ENCODE measurements at places on chromosomes 4 and X.

GRCh38 chr4:41844327-41844726, 90.9 kb upstream of the TMEM33 start:
- no peak for DNase-seq

DNA sequence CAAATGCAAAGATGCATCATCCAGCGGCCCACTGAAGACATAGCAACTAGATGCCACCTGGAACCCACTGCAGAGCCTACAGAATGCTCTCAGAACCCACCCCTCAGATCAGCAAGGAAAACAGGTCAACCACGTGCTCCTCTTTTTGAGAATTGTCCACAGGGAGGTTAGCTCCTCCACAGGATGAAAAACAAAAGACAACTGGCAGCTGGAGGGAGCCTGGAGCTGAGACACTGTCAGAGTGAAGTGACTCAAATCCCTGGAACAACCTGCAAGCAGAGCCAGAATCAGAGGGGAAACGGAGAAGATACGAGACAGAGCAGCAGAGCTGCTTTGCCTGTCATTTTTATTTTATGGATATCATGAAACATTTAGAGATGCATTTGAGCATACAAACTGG, 277.6 kb downstream of the GASK1B start:
- no peak for DNase-seq

GRCh38 chr4:139470295-139470694, 16.4 kb downstream of the RAB33B start:
- DNase-seq, result no peak

GRCh38 chrX:78659955-78660354, 827 bp upstream of the RTL3 start:
- DNase-seq, result no peak

GRCh38 chr4:151994429-151994828, 233.6 kb upstream of the GATB start:
- DNase-seq, result no peak

GRCh38 chr4:121675715-121676114, 21.1 kb downstream of the ANXA5 start:
- DNase-seq, result no peak

GRCh38 chrX:105189093-105189492, 31.4 kb downstream of the TEX13A start:
- no peak for DNase-seq

DNA sequence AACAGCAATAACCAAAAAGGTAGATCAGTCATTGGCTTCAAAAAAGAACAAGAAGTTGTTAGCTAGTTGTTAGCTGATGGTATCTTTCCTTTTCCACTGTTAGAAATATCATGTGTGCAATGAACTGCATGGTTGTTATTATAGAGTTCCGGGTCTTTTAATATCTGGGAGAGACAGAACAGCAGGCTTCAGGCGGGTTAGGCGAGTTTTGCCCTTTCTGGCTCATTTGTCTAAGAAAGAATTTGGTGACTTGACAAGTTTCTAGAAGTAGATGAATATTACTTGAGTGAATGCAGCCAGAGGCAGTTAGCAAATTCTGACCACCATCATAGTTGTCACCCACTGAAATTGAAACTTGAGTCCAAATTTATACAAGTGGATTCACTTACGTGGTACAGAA, 88.9 kb upstream of the MID1 start:
- DNase-seq, result no peak

- no peak for DNase-seq
Measured at GRCh38 chr4:83723609-83724008, 187.7 kb downstream of the GPAT3 start.

DNA sequence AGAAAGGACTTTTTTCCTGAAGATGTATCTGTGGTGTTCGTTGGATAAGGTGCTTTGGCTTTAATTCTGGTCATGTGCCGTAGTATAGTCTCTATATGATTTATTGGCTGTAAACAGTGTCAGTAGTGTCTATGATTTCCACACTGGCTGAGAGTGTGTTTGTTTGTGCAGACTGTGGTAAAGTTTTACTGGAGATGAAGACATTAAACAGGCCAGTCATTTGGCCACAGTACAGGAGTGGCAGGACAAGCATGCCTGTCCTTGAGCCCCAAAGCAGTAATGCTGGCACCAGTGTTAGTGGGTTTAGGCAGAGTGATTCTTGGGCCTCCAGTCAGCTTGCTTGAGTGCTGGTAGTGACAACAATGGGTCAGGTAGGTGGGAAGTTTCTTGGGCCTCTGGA, 1023.9 kb upstream of the GRID2 start:
- no peak for DNase-seq

- no peak for DNase-seq
Measured at GRCh38 chr4:183830438-183830985, 74.6 kb upstream of the STOX2 start.

- DNase-seq, result peak; percentile 13
Measured at GRCh38 chr4:113700602-113701150, 60.9 kb downstream of the CAMK2D start.

DNA sequence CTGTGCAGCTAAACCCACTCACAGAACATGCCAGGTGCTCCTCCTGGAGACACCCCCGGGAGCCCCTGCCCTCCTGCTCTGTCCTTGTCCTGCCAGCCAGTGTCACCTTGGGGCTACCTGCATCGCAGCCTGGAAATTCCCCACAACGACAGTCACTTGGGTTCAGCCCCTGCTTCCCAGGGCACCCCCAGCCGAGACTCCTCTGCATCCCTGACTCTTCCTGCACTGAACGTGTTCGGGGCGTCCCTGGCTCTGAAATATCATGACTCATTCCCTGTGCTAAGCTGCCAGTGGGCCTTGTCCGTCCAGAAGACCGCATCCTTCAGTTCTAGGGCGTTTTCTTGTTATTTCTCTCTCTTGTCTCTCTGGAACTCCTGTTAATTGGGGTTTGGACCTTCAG, 5.8 kb downstream of the CFAP99 start:
- no peak for DNase-seq

DNA sequence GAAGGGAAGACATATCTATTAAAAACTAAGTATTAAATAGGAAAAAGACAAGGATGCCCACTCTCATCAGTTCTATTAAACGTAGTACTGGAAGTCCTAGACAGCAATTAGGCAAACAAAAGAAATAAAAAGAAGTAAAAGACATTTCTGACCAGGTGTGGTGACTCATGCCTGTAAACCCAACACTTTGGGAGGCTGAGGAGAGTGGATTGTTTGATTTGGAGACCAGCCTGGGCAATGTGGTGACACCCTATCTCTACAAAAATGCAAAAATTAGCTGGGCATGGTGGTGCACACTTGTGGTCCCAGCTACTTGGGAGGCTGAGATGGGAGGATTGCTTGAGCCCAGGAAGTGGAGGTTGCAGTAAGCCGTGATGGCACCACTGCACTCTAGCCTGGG, 1071.8 kb downstream of the FAT4 start:
- no peak for DNase-seq

DNA sequence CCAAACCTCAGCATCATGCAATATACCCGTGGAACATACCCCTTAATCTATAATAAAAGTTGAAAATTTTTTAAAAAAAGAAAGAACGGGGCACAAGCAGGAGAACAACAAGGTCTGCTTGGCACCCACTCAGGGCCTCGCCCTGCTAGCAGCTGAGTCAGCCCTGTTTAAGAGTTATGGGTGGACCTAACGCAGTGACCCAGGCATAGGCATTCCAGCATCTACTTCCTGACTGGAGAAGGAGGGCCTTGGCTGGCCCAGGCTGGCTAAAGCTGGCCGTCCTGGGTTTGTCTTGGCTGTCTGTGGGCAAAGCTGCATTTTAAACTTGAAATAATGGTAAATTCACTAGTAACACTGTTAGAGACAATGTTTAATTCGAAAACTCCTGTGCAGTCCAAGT, 236.7 kb upstream of the PGRMC2 start:
- no peak for DNase-seq

GRCh38 chr4:94036964-94037363, 170.7 kb upstream of the SMARCAD1 start:
- DNase-seq, result no peak

DNA sequence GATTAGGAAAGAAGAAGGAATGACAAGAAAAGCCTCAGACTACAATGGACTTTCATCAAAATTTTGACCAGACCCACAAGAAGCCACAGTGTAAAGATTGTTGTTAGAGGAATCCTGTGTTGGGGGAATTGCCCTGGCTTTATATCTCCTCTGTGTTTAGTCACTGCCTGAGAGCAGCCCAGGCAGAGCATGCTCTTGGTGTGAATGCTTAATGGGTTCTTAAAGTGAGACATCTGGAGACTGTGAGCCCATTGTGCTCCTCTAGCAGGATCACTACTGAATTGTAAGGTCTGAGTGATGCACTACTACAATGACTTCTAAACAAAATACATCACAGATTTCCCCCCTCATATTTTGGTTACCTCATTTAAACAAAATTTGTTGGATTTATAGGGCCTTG, 1860.5 kb upstream of the ADGRL3 start:
- no peak for DNase-seq

GRCh38 chrX:123871309-123871708, 11.5 kb downstream of the XIAP start:
- no peak for DNase-seq

GRCh38 chrX:56318076-56318475, 85.9 kb downstream of the KLF8 start:
- DNase-seq, result no peak

DNA sequence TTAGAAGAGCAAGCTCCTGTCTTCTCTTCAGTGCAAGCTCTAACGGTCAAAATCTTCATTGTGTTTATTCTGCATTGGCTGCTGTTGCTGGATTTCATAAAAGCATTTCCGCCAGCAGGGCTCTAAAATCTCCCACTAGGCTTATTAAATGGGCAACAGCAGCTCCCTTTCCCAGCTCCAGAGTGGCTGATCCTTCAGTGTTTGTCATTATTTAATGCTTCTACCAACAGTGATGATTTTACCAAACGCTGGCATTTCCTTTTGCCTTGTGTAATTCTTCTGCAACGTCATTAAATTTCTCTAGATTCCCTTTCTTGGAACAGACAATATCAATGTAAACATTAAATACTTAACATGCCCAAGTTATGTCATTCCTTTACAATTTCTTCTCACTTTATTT, 20.1 kb downstream of the SLC7A11 start:
- peak; percentile 23 for DNase-seq

GRCh38 chr4:20629186-20630106, 70.8 kb upstream of the PACRGL start:
- no peak for DNase-seq

DNA sequence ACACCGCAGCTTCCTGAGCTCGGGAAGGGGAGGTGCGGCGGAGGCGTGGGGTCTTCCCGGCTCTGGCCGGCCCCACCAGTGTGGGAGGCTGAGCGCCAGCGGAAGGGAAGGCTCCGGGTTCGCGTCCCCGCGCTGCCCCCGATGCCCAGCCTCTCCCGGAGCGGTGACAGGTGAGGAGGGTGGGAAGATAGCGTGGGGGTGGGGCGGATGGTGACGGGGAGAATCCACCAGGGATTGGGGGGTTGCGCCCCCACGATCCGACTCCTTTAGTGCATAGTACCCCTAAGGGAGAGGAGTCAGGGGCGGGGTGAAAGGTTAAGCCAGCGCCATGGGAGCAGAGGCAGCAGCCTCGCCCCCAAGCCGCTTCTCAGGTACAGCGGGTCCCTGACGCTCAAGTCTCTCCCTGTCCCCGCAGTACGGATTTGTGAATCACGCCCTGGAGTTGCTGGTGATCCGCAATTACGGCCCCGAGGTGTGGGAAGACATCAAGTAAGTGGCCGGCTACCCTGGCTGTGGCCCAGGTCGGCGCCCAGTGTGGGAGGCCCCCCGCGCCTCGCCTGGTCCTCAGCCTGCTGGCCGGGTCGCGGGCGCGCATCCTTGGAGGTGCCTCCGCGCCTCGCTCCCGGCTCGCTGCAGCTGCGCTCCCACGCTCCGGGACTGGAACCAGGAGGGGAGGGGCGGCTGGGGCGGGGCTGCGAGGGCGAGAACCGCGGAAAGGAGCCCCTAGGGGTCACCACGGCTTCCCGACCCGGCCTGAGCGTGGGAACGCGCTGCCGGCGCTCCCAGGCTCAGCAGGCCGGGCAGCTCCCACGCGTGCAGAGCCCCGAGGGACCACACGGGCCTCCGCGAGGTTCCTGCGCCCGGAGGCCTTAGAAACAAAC, 791 bp downstream of the GUCY1B1 start:
- DNase-seq, result peak; percentile 68

DNA sequence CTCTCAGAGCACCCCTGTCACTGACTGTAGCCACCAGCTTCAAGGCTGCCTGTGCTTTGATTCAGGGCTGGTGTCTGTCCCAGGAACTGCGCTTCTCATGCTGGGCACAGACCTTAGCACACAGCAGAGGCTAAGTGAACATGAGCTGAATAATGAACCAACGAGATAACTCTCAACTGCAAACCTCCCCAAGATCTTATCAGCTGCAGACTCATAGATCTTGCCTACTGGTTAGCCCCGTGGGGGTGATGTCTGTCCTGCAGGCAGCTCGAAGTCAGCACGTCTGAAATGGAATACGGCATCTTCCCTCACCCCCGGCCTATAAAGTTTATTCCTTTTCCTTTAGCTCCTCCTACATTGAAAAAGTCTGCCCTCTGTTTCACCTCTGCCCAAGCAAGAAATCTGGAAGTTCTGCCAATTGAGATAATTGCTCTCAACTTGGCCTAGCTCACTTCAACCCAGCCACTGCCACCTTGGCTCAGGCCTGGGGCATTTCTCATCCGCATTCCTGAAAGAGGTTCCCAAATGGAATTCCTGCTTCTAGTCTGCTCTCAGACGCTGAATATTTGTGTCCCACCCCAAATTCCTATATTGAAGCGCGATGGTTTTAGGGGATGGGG, 73.7 kb downstream of the GATB start:
- DNase-seq, result no peak

- peak; percentile 89 for DNase-seq
Measured at GRCh38 chrX:39953879-39954278, 143.9 kb downstream of the BCOR start.

DNA sequence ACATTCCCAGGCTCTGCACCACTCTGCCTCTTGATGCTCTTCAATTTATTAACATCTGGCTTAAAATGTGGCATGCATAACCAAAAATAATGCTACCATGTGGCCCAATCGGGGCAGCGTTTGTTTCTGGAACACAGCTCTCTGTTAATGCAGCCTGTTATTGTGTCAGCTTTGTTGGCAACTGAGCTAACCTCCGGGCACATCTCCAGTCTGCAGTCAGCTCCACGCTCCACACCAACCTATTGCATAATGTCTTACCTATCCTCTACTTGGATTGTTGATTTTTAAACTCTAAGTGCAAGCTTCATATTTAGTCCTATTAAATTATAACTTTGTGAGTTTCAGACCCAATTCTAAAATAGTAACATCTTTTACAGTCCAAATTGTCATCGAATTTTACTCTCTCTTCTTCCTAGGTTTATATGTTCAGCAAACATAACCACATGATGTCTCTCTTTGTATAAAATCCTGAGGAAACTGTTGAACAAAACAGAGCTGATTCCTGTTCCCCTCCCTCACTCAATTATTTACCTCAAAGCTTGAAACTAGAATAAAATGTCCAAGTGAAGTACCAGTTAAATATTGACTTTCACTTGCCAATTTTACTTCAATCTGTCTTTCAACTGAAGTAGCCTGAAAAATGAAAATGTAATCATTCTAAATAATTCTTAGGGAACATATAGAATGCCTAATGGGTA, 92.2 kb upstream of the RAPGEF2 start:
- peak; percentile 85 for DNase-seq

- DNase-seq, result no peak
Measured at GRCh38 chr4:100849319-100849718, 331.5 kb upstream of the EMCN start.

- no peak for DNase-seq
Measured at GRCh38 chr4:184288451-184289178, 70.9 kb upstream of the ENPP6 start.

Data from body of pancreas (tissue), 4 donors.